Activated T-cell treated with anti-CD3 and anti-CD28 coated beads, Interleukin-2, amount 50 U/mL, for 72 hours (primary cell): ENCODE measurements at places on chromosomes 1 and 21.
A peak's percentile ranks its signal among the peaks of the same experiment; 100 is the strongest.

DNA sequence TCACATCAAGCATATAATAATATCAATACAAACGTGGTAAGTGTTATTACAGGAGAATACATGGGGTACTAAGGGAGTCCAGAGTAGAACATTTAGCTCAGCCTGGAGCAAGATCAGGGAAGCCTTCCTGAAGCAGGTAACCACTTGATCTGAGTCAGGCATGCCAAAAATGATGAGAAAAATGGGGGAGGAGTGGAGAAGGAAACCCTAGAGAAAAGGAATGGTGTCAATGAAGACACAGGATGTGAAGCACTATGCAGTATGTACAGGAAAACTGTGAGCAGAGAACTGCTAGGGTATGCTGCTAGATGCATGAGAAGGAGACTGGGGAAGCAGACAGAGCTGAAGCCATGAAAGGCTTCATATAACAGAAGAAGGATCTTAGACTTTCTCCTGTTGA lies 84.7 kb downstream of the NOTCH2 start:
- no peak for DNase-seq

GRCh38 chr1:181191494-181192040 lies 103.1 kb downstream of the IER5 start:
- DNase-seq, result no peak

- DNase-seq, result no peak
Measured at GRCh38 chr1:41995441-41996130, 76.9 kb upstream of the HIVEP3 start.

DNA sequence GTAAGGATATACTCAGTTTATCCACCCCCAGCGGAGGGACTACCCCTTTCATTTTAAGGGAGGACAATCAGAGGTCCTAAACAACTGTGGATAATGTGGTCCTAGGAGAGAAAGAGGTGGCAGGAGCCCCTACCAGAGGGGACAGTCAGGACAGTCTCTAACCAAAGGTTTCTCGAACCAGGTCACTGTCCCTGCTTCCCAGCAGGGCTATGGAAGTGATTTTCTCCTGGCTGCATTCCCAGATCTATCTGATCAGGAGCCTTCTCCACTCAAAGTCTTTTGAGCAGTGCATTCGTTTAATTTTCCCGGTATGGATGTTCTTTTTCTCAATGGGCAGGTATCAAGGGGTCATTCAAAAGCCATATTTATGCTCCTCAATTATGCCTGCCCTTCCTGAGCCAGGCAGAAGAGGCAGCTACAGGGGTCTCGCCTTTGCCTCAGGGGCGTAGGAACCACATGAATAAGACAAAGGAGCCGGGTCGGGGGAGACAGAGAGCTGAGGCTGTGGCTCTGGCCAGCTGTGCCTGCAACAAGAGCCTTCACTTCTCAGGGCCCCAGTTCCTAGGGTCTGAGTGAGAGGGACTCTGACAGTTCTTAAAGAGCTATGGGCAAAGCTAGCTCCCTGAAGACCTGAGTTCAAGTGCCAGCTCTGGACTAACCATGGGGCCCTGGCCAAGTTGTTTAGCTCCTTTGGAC lies 62.5 kb upstream of the DMRTB1 start:
- DNase-seq, result no peak

- peak; percentile 42 for DNase-seq
Measured at GRCh38 chr21:36985751-36986594, 19.5 kb upstream of the HLCS start.

- no peak for DNase-seq
Measured at GRCh38 chr1:99963041-99963795, 6.6 kb upstream of the SLC35A3 start.

GRCh38 chr1:32357614-32358013 lies 4.7 kb downstream of the FAM229A start:
- no peak for DNase-seq

DNA sequence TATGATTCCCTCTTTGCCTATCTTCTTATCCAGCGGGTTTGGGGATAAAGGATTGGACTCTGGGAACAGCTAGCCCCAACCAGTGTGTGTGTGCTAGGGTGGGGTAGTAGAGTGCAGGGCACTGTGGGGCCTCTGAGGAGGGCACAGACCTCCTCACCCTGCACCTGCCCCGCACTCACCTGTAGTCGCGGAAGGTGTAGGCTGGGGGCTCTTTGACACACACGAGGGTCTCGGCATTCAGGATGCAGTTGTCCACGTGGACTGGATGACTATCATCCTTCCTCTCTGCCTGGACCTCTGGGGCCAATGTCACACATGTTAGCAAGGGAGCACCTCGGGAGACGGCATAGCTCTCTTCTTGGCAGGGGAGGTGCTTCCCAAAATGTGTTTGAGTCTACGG lies 8.0 kb upstream of the CLDN19 start:
- no peak for DNase-seq

- no peak for DNase-seq
Measured at GRCh38 chr1:79052829-79053449, 46.4 kb upstream of the ADGRL4 start.

GRCh38 chr1:15578921-15579682 lies 5.7 kb downstream of the AGMAT start:
- DNase-seq, result peak; percentile 31

- DNase-seq, result no peak
Measured at GRCh38 chr1:73765551-73766233, 432.3 kb downstream of the LRRIQ3 start.

GRCh38 chr1:1274299-1274930 lies 761 bp upstream of the UBE2J2 start:
- DNase-seq, result no peak

DNA sequence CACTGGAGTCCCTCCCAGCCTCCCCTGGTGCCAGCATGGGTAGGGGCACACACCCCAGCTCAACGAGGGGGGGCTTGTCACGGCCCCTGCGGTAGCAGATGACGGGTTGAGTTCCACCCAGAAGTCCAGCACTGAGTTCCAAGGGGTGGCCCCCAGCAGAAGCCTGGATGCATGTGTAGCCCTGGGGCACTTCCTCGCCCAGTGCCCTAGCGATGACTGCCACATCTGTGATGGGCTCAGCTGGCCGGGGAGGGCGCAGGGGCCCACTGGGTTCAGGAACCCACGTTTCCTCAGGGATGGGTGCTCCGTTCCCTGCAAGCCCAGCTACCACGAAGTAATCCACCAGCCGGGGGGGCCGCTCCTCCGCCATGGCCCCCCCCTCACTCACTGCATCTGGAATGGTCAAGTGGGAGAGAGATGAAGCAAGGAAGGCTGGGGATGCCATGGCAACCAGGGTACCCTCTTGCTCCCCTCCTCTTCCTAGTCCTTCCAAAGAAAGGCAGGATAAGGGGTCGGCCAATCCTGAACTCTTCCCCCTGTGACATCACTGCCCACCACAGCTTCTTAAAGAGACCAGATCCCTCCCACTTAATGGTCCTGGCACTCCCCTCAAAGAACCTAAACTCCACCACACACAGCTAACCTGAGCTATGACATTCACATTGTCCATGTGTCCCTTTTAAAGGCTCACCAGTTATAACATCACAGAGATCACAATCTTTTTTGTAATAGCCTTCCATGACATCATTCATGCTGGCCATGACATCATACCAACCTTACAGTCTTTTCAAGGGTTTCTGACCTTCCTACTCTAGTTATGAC lies 2.3 kb downstream of the DENND4B start:
- no peak for DNase-seq

GRCh38 chr1:30345491-30346130 lies 377.8 kb downstream of the MATN1 start:
- no peak for DNase-seq

GRCh38 chr1:9490605-9491339 lies 48.5 kb upstream of the SLC25A33 start:
- DNase-seq, result peak; percentile 90

GRCh38 chr1:226664413-226665101 lies 74.5 kb downstream of the ITPKB start:
- DNase-seq, result no peak

DNA sequence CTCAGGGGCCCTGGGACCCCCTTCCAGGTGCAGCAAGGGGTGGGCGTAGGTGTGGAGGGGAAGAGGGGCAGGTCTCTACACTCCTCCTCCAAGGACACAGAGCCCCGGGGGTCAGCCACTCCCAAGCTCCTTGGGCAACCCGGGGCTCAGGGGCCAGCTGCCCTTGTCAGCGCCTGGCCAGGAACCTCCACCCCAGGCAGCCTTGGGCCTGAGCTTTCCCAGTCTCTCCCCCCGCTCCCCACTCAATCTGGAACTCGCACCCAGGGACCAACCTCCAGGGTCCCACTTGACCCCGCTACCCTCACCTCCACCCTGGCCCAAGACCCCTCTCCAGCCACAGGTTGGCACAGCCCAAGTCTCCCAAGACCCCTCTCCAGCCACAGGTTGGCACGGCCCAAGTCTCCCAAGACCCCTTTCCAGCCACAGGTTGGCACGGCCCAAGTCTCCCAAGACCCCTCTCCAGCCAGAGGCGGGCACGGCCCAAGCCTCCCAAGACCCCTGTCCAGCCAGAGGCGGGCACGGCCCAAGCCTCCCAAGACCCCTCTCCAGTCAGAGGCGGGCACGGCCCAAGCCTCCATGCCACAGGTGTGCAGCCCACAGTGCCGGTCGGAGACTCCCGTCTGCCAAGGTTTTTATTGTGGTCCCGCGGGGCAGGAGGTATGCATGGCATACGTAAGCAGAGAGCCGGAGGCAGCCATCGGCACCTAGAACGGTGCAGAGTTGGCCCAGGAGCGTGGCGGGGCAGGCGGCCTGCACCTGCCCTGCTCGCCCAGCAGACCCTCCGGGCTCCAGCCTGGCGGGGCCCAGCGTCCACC lies 3.0 kb downstream of the TNFRSF4 start:
- no peak for DNase-seq

DNA sequence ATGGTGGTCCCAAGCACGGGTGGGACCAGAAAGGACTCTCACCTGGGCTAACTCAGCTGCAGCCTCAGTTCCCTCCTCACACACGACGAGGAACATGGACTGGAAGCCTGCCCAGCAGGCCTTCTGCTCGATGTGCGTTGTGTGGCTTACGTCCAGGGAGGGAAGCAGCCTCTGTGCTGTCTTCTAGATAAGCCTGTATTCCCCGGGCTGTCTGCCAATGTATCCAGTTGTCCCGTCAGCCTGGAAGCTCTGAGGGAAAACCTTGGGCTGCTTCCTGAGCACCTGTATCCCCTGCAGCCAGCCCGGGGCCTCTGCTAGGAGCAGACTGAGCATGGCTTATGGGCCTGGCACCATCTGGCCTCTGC lies 10.5 kb downstream of the PCSK9 start:
- no peak for DNase-seq

DNA sequence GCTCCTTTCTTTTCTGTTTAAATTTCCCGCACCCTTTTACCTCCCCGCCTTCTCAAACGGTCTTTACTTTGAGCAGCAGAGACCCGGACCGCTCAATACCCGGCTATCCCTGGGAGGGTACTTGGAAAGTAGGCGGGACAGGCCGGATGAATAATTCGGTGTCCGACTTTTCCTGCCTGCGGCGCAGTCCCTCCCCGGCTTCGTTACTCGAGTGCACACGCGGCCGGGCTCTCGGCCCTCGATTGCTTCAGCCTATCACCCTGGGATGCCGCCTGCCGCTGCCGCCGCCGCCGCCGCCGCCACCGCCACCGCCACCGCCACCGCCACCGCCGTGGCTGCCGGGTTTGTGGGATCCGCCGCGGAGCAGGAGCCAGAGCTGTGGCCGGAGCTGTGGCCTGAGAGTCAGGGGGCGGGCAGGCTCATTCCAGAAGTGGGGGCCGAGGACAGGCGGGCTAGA lies 382 bp upstream of the RASAL2 start:
- peak; percentile 63 for DNase-seq

DNA sequence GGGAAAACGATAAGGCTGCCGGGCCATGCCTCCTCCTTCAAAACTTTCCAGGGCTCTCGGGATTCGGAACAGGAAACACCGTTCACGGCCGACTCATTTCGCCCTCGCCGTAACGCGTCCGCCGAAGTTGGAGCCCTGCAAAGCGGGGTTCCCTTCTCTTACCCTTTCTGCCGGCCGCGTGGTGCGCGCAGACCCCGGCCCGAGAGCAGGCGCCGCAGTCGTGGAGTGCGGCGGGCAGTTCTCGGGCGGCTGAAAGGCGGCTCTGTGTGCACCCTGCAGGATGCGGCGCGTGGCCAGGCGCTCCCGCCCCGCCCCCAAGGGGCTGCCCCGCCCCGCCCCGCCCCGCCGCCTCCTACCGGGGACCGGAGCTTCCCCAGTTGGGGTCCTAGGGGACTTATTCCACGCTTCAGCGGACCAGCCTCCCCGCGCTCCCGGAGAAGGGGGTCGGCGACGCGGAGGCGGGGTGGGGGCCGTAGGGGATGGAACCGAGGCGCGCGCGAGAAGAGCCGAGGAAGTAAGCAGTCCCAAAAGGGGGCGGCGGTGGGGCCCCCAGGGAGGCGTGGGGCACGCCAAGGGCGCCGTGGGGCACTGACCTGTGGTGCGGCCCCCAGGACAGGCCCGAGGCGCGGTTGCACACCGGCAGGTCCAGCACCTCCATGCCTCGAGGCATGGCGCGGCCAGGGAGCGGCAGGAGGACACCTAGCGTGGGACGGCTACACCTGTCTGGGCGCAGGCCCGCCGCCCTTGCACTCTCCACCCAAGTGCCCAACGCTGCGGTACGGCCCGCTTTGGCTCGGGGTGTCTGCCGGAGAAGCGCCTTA lies at the start of gene MCOLN2:
TSS of gene MCOLN2 (minus strand) at position 268 of the 821 bp plus-strand sequence. CDS start at position 27, 241 bp downstream.
- peak; percentile 69 for DNase-seq

GRCh38 chr1:243397613-243398321 lies 141.9 kb downstream of the SDCCAG8 start:
- DNase-seq, result no peak

DNA sequence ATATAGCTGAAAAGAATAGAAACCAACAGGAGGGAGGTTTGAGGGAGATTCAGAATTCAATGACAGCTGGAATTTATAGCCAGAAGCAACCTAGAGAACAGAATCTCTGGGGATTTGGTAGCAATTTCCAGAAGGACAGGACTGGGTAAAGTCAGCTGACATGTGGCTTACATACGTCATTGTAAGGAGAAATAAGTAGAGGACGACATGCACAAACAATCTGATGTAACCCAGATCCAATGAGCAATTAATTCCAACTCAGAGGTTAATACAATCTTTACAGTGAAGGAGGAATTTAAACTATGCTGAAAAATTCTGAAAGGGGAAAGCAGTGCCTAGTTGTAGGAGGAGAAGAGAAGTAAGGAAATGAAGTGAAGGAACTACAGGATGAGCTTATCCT lies 383.9 kb downstream of the PTBP2 start:
- no peak for DNase-seq

DNA sequence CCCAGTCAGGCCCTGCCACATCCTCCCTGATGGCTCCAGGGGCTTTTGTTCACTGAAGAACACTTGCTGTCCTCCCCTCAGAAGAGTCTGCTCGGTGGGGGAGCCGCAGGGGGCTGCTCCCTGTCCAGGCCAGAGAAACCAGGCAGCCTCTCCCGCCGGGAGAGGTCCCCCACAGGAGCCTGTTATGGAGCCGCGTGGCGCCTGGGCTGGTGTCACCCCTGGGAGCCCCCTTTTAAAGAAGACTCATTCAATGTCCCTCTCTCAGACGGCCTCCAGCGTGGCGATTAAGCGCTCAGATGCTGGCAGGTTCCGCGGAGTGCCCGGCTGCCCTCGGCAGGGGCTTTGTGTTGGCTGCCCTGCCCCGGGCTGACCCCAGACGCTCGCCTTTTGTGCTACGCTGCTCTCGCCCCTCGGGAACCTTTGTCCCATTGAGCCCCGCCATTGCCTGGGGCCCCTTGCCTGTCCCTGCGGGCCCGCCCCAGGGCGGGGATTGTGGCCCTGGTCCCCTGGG lies 43.1 kb downstream of the SKI start:
- no peak for DNase-seq
